ENCODE measurements at places on chromosomes 4 and X.
A peak's percentile ranks its signal among the peaks of the same experiment; 100 is the strongest.

- no peak for DNase-seq
Observed at GRCh38 chrX:46953137-46953527, 40.9 kb downstream of the JADE3 start.

DNA sequence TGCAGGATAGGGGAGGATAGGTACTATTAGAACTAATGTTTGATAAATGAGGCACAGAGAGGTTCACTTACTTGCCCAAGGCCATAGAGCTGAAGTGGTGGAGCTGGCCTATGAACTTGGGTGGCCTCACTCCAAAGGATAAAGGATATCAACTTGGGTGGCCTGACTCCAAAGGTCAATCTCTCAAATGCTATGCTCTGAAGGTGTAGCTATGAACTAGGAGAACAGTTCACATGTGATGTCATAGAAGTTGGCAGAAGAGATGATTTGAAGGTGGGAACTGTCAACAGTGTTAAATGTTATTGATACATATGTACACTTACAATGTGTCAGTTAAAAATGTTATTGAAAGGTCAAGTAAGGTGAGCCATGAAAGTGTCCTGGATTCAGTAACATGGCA is 6.2 kb upstream of the CHST7 start:
- DNase-seq = no peak

DNA sequence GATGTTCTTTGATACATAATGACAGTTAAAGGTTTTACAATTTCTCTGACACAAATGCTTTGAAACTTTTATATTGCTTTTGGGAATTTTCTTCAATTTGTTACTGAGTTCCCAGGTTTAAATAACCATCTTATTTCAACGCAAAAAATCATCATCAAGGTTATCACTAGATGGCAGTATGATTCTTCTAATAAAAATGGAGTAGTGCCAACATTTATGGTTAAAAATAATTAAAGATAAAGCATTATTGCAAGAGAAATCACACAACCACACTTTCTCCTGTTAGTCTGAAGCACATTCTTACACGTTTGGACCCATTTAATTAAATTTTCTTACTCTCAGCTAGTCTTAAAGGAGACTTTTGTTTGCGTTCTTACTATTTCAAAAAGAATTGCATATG is 611.3 kb upstream of the CPXCR1 start:
- DNase-seq = no peak

DNA sequence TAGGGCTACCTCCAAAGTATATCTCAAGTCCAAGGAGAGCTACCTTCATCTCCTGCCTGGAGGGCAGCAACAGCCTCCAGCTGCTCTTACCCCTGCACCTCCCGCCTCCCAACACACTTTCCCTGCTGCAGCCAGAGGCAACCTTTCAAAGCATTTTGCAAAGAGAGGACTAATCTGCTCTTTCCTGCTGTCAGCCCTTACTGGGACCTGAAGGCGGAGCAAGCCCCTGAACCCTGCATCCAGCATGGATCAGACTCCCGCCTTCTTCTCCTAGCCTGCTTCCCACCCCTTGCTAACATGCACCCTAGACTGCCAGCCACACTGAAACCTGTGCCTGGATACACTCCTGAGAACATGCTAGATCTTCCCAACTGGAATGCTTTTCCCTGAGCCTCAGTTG is 37.7 kb upstream of the VMA21 start:
- DNase-seq = no peak

GRCh38 chrX:129108936-129109335 is 414.4 kb downstream of the SMARCA1 start:
- DNase-seq = no peak

DNA sequence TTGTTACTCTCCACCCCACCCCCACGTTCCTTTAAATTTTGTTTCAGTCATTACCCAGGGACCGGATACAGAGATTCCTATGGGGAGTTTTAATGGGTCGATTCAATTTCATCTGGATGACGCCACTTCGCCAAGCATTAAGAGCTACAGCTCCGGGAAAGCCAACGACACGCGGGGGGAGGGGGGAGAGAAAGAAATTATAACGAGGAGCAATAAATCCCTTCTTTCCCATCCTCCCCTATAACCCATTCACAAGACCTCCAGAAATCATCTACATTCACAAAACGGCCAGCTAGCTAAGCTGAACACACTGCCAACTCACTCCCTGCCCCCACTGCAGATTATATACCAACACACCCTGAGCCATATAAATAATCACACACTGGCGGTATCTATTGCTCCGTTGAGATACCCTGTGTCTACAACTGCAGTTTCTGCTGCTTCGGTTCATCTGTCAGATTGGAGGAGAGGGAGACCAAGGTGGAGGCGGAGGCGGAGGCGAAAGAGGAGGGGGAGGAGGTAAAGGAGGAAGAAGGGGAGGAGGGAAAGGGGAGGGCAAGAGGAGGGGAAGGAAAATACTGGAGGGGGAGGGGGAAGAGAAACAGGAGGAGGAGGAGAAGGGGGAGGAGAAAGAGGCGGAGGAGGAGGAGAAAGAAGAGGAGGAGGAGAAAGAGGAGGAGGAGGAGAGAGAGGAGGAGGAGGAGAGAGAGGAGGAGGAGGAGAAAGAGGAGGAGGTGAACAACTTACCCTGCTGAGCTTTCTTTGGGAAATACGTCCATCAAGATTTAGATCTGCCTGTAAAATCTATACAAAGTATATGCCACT is 113.9 kb upstream of the VAMP7 start:
- peak; percentile 45 for DNase-seq

DNA sequence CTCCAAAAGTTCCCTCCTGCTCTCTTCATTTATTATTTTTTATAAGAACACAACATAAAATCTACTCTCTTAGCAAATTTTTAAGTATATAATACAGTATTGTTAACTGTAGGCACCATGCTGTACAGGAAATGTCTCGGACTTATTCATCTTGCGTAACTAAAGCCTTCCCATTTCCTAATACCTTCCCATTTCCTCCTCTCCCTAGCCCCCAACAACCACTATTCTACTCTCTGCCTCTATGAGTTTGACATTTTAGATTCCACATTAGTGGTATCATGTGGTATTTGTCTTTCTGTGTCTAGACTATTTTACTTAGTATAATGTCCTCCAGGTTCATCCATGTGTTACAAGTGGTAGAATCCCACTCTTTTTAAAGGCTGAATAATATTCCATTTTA is 15.8 kb upstream of the SYTL4 start:
- no peak for DNase-seq

GRCh38 chr4:138458751-138459150 is 216.6 kb upstream of the SLC7A11 start:
- no peak for DNase-seq

DNA sequence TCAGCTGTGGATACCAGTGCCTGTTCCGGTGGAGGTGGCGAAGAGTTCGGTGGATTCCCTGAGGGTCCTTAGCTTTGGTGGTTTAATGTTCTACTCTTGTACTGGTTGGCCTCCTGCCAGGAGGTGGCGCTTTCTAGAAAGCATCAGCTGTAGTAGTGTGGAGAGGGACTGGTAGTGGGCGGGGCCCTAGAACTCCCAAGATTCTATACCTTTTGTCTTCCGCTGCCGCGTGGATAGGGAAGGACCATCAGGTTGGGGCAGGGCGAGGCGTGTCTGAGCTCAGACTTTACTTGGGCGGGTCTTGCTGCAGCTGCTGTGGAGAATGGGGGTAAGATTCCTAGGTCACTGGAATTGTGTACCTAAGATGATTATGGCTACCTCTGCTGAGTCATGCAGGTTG is 390.3 kb downstream of the FAM47A start:
- no peak for DNase-seq

DNA sequence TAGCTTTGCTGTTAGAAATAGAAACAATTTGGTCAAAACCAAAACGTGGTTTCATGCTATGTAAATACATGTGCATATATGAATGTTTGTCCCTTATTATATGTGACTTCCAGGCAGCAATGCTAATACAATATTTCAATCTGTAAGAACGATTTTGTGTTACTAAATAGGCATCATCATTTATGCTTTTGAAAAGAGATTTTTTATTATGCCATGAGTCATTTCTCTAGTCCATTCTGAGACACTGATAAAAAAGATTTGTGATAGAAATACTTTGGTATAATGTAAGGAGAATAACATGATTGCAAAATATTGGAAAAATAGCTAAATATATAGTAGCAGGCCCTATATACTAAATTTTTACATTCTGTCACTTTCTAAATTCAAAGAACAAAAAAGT is 28.9 kb downstream of the SYNPO2 start:
- no peak for DNase-seq

GRCh38 chr4:40183615-40184411 is 13.0 kb upstream of the RHOH start:
- DNase-seq = peak; percentile 27

DNA sequence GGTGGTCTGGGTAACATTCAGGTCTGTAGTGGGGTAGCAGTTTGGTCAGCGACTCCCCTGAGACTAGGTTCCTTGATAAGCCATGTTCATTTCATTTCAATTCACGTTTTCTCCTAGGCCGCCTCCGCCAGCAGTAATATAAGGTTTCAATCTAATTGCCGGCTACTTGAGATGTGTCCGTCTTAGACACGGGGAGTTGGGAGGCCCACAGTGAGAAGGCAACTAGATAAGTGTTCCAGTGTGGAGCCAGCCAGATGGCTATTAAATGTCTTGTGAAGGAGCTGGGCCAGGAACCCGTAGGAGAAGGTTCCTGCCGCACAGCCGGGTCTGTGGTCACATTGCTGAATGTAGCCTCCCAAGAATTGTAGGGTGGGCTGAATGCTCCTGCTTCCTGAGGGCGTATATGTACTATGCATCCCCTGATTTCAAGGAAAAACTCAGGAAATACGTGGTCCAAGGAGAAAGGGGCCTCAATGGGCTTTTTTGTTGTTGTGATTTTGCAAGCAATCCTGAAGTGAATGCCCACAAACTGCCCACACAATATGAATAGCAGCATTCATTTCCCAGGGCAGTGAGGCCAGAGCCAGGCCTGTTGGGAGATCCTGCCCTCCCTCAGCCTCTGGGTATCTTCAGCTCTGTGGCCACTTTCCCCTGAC is 220.6 kb upstream of the RPL34 start:
- DNase-seq = no peak

DNA sequence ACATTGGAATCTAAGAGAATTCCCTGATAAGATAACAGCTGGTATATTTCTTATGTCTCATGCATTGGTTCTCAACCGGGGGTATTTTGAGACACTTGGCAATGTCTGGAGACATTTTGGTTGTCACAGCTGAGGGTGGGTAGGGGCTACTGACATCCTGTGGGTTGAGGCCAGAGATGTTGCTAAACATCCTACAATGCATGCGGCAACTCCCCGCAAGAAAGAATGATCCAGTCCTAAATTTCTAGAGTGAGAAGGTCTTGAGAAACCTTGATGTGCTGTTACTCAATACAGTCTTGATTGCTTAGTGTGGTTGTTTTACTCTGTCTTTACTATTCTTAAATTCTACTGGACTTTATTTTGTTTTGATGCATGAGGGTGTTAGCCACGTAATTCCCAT is 287.2 kb downstream of the FRMPD4 start:
- no peak for DNase-seq

- no peak for DNase-seq
Observed at GRCh38 chr4:18531731-18532130, 510.2 kb upstream of the LCORL start.

DNA sequence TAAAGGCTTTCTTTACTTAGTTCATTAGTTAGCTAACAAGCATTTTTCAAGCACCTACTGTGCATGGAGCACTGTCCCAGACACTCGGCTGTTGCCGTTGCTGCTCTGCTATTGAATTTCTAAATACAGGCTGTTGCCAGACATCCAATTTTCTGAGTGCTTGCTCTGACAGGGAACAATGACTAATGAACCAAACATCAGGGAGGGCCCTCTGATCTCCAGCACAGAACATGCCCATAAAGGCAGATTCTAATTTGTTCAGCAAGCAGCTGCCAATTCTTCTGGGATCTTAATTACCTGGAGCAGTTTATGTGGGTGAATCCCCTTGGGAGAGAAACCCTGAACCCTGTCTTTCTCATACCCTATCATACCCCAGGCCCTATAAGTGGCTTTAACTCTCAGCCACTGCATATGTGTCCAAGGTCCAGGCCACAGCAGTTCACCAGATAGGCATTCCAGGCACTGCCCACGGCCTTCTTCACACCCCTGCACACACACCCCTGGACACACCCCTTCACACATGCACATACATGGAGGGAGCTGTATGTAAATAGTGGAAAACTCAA is 27.9 kb downstream of the TSC22D3 start:
- no peak for DNase-seq

GRCh38 chr4:125091101-125091500 is 223.7 kb upstream of the FAT4 start:
- DNase-seq = no peak

DNA sequence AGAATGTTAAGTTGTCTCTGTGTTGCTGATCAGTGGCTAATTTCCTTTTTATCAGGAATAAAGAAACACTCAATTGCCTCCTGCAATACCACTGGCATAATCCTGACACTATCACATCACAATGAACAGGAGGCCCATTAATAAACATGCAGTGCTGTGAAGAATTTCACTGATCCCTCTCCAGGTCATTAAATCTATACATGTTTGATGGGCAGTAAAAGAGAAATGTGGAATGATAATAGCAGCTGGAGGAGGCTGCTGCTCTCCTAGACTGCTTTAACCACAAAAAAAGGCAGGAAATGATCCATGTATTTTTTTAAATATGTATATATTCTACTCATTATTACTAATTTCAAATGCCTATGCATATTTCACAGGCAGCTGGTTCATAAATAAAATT is 202.1 kb downstream of the CENPC start:
- no peak for DNase-seq

DNA sequence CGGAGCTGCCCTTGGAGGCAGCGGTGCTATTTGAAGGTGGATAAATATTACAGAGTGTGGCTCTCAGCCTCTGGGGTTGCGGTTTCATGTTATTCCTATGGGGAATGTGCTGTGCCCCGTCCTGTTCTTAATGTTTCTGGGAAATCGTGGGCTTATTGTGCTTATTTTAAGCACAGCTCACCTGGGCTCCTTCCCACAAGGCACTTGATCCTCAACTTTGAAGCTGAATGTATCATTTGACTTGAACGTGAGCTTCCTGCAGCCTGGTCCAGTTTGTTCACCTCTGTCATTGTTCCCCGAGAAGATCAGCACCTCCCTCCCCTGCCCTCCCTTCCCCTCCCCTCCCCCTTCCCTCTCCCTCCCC is 3.9 kb downstream of the SORCS2 start:
- DNase-seq = no peak

Measured in activated CD4-positive, alpha-beta T cell treated with anti-CD3 and anti-CD28 coated beads for 36 hours (primary cell).